ENCODE measurements at places on chromosomes 5 and 9.

DNA sequence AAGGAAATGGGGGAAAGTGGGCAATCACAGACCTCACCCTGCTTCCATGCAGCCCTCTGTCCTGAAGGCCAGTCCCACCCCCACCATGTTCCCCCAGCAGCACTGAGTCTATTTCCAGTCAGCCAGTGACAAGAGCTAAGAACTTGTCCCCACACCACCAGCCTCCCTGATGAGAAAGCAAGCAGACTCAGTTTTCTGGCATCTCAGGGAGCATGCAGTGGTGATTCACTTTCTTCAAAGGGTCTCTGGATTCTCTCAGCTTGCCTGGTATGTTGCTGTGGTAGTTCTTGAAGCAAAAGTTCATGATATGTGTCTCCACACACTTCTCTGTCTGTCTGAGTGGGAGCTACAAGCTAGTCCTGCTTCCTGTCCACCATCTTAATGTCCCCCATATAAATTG, 799.9 kb upstream of the TYRP1 start:
- no peak for DNase-seq

DNA sequence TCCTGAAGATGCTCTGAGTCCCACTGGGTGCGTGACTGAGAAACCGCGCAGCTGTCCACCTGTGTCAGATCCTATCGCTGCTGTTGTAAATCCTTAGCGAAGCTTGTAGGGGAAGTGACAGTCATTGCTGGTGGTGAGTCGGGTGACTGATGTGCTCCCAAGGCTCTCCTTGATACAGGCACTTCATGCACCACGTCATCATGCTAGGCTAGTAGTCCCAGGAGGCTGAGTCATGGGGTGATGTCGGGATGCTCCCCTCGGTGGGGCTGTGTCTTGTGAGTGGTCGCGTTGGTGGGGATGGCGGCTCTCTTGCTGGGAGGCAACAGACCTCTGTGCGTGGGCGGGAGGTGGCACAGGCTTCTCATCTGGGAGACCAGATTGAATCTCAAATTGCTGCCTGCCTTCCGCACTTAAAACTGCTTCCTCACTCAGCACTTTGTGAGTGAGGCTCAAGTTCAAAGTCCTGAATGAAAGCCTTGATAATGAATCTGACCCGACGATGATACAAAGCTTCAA, 84.7 kb downstream of the CSNK1A1 start:
- no peak for DNase-seq

DNA sequence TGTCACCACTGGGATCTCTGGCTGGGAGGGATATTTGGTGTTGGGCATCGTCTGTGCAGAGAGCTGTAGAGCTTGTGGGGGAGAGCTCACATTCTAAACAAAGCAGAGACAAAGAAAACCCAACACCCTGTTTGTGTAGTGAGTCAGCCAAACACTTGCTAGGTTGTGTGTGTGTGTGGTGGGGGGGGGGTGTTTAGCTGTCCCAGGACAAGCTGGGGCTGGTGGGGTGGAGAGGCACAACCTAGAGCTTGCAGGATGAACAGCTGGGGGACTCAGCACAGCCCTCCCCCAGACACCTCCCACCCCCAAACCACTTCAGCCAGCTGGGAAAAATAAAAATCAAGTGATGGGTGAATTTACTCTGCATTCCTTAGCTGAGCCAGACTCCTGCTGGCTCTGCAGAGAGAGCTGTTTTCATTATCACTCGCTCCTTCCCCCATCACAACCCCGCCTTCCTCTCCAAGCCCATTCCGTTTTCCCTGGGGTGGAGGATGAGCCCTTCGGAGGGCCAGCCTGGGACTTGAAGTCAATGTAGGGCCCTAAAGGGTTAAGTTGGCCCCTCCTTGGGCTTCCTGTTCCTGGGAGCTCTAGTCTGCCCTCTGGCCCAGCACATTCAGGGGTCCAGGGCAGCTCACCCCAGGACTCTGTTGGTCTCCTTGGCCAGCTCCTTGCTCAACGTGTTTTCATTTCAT, 2.6 kb downstream of the OLFML2A start:
- DNase-seq: peak; percentile 69

DNA sequence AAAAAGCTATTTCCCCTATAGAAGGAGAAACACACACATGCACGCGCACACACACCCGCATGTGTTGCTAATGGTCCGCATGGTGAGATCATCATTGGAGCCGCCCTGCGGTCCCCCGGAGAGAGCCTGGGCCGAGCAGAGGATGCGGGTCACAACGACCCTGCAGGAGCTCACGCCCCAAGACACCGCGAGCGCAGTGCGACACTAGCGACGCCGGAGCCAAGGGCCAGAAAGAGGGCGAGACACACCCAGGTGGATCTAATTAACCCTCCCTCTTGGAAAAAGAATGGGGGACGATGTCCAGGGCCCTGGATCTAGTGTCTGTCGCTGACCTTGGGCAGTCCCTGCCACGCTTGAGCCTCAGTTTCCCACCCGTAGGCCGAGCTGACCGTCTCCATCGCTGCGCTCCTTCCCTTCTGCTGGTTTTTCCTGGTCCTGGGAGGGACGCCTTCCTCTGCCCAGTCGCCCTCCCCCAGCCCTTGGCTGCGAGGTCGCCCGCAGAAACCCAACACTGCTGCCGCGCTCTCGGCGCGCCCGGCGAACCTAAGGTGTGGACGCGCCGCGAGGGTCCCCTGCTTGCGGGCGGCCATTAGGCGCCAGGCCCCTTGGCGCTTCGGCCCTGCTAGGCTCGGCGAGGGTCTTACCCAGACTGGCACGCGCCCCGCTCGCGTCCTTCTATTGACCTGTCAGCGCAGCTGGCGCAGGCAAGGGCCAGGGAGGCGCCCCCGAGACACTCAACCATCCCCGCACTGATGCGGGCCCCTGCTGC, 47.5 kb upstream of the RNF20 start:
- peak; percentile 68 for DNase-seq
